Activated CD4-positive, alpha-beta memory T cell treated with anti-CD3 and anti-CD28 coated beads for 36 hours (primary cell): ENCODE measurements at places on chromosomes 12 and 14. TPM values are rescaled to one million over a fixed set of nuclear protein-coding genes. Genes with fewer than 3 reads are reported as not detected.

The TAMALIN gene
- total RNA-seq = 15.1 TPM

The DEPDC4 gene
- total RNA-seq = 2.4 TPM

The NELL2 gene
- total RNA-seq = 43.5 TPM

The P2RX2 gene
- total RNA-seq = not detected

The PLCZ1 gene
- not detected for total RNA-seq

The CDC42BPB gene
- total RNA-seq = 6.4 TPM

GRCh38 chr14:101560534-101561113 is 671 bp upstream of the DIO3 start:
- H3K4me3 ChIP-seq = no peak overlapping the region
- H3K27ac ChIP-seq = no peak overlapping the region
- H3K36me3 ChIP-seq = peaks cover 8% of the 10 kb centered on the region
- no peaks in the 10 kb centered on the region for H3K4me1 ChIP-seq
- H3K27me3 ChIP-seq = peaks cover 50% of the 10 kb centered on the region

GRCh38 chr12:107780298-107780697 is 5.8 kb downstream of the ASCL4 start:
- H3K4me1 ChIP-seq = peaks cover 3% of the 10 kb centered on the region
- peaks cover 34% of the 10 kb centered on the region for H3K27me3 ChIP-seq
- DNase-seq = no peak
- no peaks in the 10 kb centered on the region for H3K36me3 ChIP-seq
- H3K4me3 ChIP-seq = no peak overlapping the region

GRCh38 chr12:107429006-107429705 is 256.4 kb upstream of the PWP1 start:
- no peaks in the 10 kb centered on the region for H3K27me3 ChIP-seq
- no peak for DNase-seq
- peaks cover 3% of the 10 kb centered on the region for H3K36me3 ChIP-seq
- H3K4me3 ChIP-seq = no peak overlapping the region

DNA sequence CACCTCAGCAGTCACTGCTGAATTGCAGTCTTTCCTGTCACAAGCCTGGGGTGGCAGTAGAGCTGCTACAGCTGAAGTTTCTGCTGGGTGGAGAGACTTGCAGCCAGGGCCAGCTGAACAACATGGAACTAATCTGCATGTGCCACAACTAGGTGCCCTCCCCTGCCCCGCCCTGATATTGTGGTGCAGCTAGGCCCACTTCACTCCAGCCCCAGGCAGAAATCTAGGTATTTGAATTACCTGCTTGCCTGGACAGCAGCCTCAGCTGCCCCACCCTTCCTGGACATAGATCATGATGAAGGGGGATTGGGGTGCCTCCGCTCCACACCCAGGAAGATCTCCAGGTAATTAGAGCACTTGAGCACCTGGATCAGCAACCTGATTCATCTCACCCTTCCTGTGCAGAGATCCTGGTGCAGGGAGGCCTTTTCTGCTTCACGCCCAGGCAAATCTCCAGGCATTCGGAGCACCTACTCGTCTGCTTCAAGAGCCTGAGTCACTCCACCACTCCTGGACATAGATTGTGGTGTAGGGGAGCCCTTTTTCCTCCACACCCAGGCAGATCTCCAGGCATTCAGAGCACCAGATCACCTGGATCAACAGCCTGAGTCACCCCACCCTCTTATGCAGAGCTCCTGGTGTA is 477.0 kb downstream of the SOX5 start:
- no peaks in the 10 kb centered on the region for H3K27me3 ChIP-seq
- no peak overlapping the region for H3K4me3 ChIP-seq
- no peak overlapping the region for H3K27ac ChIP-seq
- H3K36me3 ChIP-seq = no peaks in the 10 kb centered on the region

DNA sequence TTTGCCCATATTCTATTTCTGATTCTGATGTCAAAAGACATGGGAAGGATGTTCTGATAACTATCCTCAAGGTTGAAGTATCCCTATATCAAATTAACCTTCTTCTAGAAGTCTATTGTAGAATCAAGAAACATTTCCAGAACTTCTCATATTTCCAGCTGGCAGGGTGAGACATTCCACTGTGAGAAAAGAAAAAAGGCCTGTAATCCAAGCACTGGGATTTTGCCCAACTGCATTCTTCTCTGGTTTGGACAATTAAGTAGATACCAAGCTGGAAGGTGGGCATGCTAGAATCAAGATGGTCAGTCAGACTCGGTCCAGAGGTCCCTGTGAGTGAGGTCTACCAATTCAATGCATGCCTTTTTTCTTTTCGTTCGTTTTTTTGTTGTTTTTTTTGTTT is 60.9 kb downstream of the MAP3K9 start:
- peaks cover 14% of the 10 kb centered on the region for H3K36me3 ChIP-seq
- H3K27me3 ChIP-seq = no peaks in the 10 kb centered on the region
- no peak overlapping the region for H3K4me3 ChIP-seq
- DNase-seq = no peak

DNA sequence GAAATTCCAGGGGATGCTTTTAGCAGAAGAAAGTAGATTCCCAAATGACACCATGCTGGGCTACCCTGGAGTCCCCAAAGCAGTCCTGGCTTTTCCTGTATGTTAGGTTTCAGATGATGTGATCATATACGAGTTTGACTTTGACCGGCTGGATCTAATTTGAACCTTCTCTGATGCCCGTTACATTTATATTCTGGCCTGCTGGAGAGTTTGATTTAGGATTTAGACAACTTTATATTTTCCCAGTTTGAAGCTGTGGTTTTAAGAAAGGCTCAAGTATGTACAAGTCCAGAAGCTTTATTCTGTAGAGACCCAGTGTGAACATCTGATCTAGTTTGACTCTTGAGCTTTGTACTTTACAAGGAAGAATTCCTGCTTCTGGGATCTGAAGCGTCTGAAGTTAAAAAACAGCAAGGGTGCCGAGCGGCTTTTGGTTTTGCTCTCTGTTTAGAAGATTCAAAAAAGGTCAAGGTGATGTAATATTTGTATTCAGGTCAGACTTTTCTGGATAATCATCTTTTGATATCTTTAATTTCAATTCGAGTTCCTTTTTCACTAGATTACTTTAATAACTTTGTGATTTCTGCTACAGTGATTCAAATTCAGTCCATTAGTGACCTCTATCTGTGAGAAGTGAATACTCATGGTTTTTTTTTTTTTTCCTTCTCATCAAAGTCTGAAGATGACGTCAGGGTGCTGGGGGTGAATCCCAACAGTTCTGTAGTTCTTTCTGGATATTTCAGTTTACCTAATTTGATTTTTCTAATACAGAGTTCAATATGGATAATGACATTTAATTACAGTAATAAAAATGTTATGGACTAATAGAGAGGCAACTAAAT is 6.3 kb downstream of the FLRT2 start:
- no peak overlapping the region for H3K4me3 ChIP-seq
- peaks cover 3% of the 10 kb centered on the region for H3K36me3 ChIP-seq
- H3K27ac ChIP-seq = no peak overlapping the region

GRCh38 chr12:65560286-65560685 is 264.0 kb upstream of the HMGA2 start:
- no peak overlapping the region for H3K27ac ChIP-seq
- H3K4me1 ChIP-seq = peaks cover 7% of the 10 kb centered on the region
- peaks cover 23% of the 10 kb centered on the region for H3K27me3 ChIP-seq
- no peak for DNase-seq

DNA sequence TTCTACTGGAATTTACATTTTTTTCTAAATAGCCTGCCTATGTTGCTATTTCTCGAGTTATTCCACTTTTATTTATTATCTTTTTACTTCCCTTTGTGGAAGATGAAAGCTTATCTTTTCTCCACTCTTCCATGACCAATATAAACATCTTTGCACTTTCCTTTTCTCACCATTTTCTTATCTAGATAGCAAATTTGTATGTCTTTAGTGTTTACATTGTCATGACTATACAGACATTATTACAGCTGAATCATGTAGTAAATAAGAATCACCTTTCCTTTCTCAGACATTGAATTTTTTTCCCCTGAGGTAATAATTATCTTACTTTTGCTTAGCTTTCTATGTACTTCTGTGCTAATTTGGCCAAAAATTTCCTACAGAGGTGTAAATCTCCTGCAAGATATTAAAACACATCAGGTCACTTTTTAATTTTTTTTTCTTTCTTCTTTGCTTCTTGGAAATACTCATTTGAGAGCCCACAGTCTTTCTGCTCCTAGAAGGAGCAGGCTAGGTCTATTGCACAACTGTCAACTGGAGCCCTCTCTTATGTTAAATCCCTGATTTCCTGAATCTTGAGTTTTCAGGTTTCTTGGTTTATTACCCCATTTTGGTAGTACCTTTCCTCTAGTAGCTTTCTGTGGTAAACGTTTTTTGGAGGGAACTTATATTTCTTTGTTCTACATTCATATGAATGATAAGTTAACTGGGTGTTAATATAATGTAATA is 109.0 kb upstream of the ATP2B1 start:
- H3K4me1 ChIP-seq = no peaks in the 10 kb centered on the region
- no peak for DNase-seq
- H3K4me3 ChIP-seq = no peak overlapping the region
- no peak overlapping the region for H3K27ac ChIP-seq
- H3K36me3 ChIP-seq = no peaks in the 10 kb centered on the region

DNA sequence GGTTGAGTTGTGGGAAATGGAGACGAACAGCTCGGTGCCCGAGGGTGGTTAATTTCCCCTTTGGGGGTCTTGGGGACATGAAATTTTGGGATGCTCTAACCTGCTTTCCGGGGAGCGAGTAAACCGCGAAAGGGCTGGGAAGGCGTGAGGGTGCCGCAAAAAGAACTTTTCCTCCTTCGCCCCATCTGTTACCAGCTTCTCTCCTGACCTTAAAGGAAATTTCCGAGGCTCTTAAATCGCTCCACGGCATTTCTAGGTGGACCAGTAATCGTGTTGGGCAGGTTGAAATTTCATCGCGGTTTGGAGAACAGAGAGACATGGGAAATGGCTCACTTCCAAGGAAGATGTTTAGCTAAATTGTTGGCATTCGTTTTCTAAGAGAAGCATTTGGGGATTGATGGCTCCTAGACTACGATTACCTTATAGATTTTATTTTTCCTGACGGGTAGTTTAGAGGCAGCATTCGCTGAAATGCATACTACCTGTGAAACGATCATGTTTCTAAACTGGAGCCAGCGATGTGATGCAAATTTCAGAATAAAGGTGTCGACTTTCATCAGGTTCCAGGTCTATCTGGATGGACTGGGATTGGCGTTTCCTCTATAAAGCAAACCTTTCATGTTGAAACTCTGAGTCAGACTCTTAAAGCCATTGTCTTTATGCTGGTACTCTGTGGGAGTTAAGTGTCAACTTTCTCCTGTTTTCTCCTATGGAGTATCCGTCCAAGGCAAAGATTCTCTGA is 414.5 kb downstream of the PCNX1 start:
- peak overlapping the region; percentile 85 for H3K27ac ChIP-seq
- H3K4me3 ChIP-seq = peak overlapping the region; percentile 88
- no peak for DNase-seq

DNA sequence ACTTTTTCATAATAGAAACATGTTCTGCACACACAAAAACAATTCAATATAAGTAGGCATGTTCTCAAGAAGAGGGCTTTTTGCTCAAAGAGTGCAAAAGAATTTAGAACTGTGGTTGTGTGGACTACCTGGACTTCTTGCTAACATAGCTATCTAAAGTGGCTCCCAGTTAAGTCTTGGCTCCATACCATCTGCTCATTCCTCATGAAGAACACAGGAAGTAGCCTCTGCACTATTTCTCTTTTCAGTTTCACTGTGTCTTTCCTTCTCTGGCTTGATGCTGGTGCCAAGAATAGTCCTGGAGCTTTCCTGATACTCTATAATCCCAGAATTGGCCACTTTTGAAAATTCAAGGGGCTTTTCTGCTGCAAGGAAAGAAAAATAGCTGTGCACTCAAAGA is 127.4 kb downstream of the CCER1 start:
- H3K27ac ChIP-seq = no peak overlapping the region
- H3K27me3 ChIP-seq = no peaks in the 10 kb centered on the region
- H3K4me3 ChIP-seq = no peak overlapping the region
- no peak for DNase-seq
- H3K4me1 ChIP-seq = no peaks in the 10 kb centered on the region
- no peaks in the 10 kb centered on the region for H3K36me3 ChIP-seq

GRCh38 chr14:104322531-104323366 is 184.4 kb downstream of the KIF26A start:
- no peak overlapping the region for H3K27ac ChIP-seq
- no peaks in the 10 kb centered on the region for H3K4me1 ChIP-seq
- no peak for DNase-seq
- no peaks in the 10 kb centered on the region for H3K36me3 ChIP-seq
- H3K4me3 ChIP-seq = no peak overlapping the region

DNA sequence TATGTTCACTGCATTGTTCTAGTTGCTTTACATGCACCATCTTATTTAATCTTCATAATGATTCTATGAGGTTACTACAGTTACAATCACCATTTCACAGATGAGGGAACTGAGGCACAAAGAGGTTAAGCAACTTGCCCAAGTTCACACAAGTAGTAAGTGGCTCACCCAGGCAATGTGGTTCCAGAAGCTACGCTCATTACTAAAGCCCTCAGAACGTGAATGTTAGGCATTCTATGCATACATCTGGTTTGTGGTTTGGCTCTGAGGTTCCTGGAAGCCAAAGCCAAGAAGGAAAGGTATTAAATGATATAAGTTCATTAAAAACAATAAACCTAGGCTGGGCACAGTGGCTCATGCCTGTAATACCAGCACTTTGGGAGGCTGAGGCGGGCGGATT is 14.4 kb upstream of the VRTN start:
- H3K36me3 ChIP-seq = no peaks in the 10 kb centered on the region
- H3K27me3 ChIP-seq = no peaks in the 10 kb centered on the region
- no peak overlapping the region for H3K4me3 ChIP-seq
- H3K27ac ChIP-seq = no peak overlapping the region

- no peak overlapping the region for H3K27ac ChIP-seq
- no peak overlapping the region for H3K4me3 ChIP-seq
- H3K4me1 ChIP-seq = peaks cover 26% of the 10 kb centered on the region
- no peaks in the 10 kb centered on the region for H3K36me3 ChIP-seq
These were observed 209.1 kb downstream of the MED13L start for GRCh38 chr12:116068371-116068770.

- DNase-seq = no peak
- peaks cover 67% of the 10 kb centered on the region for H3K4me1 ChIP-seq
- H3K27ac ChIP-seq = no peak overlapping the region
- H3K4me3 ChIP-seq = no peak overlapping the region
These were observed 58.1 kb downstream of the ETV6 start for GRCh38 chr12:11707535-11707934.

- H3K27me3 ChIP-seq = no peaks in the 10 kb centered on the region
- no peak for DNase-seq
- H3K4me3 ChIP-seq = no peak overlapping the region
- H3K4me1 ChIP-seq = no peaks in the 10 kb centered on the region
- no peak overlapping the region for H3K27ac ChIP-seq
These were observed 701.1 kb downstream of the NOVA1 start for GRCh38 chr14:25896777-25897176.

DNA sequence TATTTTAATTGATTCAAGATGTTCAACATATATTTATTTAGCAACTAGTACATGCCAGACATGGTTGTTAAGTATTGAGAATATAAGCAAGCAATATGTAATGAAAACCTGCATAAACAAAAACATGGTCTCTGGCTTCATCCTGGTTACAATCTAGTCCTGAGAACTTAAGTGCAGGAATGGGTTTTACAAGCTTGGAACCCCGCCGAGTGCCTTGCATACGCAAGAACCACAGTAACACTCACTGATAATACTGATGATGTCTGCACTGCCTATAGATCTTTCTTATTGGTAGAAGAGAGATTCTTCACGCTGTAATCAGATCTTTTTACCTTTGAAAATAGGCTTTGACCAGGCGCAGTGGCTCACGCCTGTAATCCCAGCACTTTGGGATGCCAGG is 22.9 kb upstream of the CALM1 start:
- no peaks in the 10 kb centered on the region for H3K27me3 ChIP-seq
- no peak for DNase-seq
- no peak overlapping the region for H3K4me3 ChIP-seq
- H3K27ac ChIP-seq = no peak overlapping the region
- H3K4me1 ChIP-seq = no peaks in the 10 kb centered on the region

GRCh38 chr12:54489857-54490256 is 7.7 kb upstream of the NCKAP1L start:
- no peaks in the 10 kb centered on the region for H3K4me1 ChIP-seq
- H3K27ac ChIP-seq = no peak overlapping the region
- no peak for DNase-seq
- H3K36me3 ChIP-seq = no peaks in the 10 kb centered on the region
